ENCODE measurements at places on chromosomes 11 and 22.
A peak's percentile ranks its signal among the peaks of the same experiment; 100 is the strongest.

DNA sequence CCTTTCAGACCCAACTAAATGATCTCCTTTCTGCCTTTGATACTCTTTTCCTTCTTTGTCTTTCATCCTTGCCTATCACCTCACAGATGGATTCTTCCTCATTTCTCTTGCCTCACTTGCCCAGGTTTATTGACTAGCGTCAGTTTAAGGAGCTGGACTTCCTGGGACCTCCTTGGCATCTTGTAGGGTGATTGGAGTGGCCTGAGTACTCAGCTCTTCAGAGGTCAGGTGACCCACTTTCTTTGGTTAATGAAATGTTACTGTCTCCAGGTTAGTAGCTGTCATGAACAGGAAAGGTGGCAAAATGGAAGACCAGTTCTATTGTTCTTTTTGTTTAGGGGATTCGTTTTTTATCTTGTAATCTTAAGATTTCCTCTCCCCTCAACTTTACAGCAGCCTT is 4.6 kb upstream of the BACE1-AS start:
- no peak for DNase-seq

DNA sequence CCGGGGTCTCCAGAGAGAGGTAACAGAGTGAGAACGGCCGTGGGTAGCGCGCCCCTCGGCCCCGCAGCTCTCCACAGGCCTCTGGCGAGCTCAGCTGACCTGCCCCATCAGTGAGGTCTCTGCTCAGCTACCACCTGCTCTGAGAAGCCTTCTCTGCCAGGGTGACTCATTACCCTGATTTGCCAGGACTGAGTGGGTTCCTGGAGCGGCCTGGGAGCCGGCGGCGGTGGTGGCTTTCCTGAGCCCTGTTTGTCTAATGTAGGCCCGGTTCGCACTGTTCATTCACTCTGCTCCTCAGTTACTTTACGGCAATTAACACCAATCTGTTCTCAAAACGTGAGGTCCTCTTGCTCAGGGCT is 351.0 kb upstream of the B3GAT1 start:
- DNase-seq = no peak

- DNase-seq = peak; percentile 60
These were observed 92.3 kb upstream of the AMOTL1 start for GRCh38 chr11:94675813-94676212.

- no peak for DNase-seq
These were observed 45.0 kb downstream of the BBOX1 start for GRCh38 chr11:27085605-27086004.

- DNase-seq = no peak
These were observed 56.8 kb downstream of the RPUSD4 start for GRCh38 chr11:126154691-126155090.

DNA sequence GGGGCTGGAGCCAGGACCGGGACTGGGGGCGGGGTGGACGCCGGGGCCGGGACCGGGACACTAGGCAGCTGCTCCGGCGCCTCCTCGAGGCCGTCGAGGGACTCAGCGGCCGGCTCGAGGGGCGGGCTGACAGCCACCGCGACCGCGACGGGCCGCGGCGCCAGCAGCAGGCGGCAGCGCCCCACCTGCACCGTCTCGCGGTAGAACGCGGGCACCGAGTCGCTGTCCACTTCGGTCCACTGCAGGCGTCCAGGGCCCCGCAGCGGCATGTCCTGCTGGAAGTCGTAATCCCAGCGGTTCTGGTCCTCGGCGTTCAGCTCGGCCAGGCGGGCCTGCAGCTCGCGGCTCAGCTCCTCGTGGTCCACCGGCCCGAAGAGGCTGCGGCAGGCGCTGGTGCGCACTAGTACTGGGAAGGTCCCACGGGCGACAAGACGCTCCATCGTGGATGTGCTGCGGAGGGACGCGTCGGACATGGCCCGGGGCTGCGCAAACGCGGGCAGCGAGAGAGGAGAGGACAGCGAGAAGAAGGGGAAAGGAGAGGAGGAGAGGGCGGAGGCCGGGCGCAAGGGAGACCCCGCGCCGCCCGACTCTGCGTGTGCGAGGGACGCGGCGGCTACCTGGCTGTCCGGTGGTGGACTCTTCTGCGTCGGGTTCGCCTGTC is 428 bp downstream of the CDKN1C start:
- DNase-seq = no peak

All from NCI-H2171 treated with DMSO at 0.1 percent for 48 hours (cell line).